Left lung (tissue), 14 donors: ENCODE measurements at places on chromosomes 16 and 17.

GRCh38 chr17:72928454-72929136 is 163.9 kb downstream of the SLC39A11 start:
- DNase-seq = no peak

DNA sequence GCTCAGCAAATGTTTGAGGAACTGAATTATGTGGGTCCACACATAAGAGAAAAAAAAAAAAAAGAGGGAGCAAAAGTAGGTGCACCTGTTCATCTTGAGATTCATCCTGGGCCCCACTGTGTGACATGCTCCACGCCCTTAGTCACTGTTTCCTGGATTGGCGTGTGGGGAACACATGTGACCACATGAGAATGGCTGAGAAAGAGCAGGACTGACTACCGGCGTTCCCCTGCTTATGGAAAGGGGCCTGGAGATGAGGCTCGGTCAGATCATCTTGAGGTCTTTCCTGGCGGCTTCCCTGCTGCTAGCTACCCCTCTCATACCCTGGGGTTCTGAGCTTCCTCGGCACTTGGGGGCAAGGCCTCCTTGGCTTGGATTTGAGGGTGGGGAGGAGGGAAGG is 3.9 kb downstream of the DEXI start:
- no peak for DNase-seq

DNA sequence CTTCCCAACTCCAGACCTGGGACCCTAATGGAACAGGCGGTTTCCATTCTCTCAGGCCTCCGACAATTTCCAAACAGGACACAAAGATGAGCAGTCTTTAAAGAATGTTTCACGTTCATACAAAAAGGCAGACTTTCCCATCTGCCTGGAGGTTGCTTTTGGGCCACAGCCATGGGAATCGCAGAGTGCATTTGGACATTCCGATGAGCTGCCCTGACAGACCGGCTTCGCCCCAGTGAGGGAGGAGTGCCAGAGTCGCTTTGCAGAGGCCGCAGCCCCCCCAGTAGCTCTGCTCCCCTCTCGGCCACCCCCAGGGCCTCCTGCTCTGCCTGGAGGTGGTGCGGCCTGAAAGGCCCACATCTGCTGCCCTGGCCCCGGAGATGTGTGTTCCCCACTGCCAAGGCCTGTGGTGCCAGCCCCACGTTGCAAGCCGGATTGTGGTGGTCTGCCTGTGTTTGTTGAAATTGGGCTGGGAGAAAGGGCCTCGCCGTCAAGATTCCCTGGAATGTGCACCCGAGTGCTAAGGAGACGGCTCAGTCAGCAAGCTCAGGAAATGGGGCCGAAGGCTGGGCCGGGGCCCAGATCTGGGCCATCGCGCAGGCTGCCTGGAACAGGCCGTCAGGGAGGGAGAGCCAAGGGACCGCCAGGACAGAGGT is 89.8 kb downstream of the C16orf95 start:
- no peak for DNase-seq

- no peak for DNase-seq
Observed at GRCh38 chr17:3904501-3904900, 11.6 kb upstream of the CAMKK1 start.

GRCh38 chr17:26792486-26792885 is 501.4 kb upstream of the WSB1 start:
- DNase-seq = peak; percentile 2
